ENCODE measurements at places on chromosomes 4 and X.

GRCh38 chrX:132532097-132532496 lies 43.3 kb upstream of the MBNL3 start:
- DNase-seq = no peak

- DNase-seq = no peak
Observed at GRCh38 chr4:7192252-7193029, at the start of gene SORCS2. Gene SORCS2, plus strand, starts transcription at chr4:7192538.

GRCh38 chr4:17385403-17385802 lies 126.5 kb downstream of the QDPR start:
- DNase-seq = no peak

DNA sequence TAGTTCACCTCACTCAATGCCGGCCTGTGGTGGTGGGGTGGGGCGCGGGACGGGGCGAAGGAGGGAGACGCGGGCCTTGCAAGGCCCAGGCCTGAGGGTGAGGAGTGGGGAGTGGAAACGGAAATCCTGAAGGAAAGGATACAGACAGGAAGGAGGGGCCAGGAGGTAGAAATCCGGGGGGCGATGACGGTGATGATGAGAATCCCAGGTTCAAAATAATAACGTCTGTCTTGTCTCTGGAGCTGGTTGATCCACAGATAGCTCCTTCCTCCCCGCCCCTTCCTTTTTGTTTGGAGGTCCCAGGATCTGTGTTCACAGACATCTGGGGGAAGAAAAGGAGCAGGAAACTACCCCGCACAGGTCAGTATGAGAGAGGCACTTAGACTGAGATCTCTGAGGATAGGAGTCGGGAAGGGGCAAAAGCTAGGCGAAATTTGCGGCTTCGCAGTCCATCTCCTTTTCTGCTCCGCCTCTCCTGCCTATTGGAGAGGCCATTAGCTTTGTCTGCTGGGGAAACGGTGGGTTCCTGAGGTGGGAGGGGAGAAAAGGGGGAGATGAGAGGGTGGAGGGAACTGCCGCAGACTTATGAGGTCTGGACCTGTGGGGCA lies 746 bp downstream of the TCEAL7 start:
- no peak for DNase-seq

DNA sequence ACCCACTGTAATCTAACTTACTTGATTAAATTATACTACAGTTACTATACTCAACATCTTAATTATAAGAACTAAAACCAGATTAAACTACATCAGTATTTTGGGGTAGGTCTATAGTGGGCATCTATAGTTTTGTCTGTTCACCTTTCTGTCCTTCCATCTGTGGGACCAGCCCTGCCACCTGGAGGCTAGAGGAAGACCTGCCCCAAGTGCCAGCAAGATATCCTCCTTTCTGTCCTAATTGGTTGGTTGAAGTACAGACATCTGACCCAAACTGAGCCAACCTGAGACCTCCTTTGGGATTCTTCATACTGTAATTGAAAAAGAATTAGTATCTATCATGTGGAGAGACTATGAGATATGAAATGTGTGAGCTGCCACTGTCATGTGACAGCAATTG lies 172.2 kb upstream of the TLL1 start:
- DNase-seq = no peak

DNA sequence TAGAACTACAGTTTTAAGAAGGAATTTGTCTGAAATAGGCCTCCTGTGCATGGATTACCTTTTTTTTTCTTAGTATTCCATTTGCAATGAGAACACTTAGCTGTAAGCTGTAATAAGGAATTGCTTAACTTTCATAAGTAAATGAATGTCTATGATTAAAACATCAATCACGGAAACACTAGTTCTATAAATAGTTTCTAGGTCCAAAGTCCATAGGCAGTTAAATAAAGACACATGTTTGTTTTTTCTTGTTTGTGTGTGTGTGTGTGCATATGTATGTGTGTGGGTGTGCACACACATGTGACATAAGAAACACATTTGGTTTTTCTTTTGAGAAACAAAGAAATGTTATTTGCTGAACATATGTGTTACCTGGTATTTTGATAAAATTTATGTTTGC lies 11.2 kb downstream of the GPRIN3 start:
- DNase-seq = no peak

DNA sequence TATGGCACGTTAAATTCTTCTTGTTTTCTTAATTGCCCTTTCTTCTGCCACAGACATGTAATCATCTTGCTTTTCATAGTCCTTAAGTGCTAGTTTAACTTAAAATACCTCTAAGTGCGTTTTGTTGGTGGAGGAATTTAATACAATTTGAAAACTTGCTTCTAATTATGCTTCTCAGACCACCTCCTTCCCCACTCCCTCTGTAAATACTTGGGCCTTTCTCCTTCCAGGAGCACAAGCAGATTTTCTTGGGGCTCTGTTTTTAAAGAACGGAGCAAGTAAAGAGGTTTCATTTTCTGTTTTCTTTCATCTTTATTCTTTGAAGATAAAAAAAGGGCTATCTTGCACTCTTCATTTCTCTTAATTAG lies 559 bp upstream of the PCDH18 start:
- no peak for DNase-seq

All from NCI-H1930 (cell line).